Stimulated activated CD4-positive, alpha-beta T cell treated with anti-CD3 and anti-CD28 coated beads, Interleukin-1b, Interleukin-23, amount 100 ng/mL, for 48 hours (primary cell): ENCODE measurements at places on chromosomes 16 and 17.

DNA sequence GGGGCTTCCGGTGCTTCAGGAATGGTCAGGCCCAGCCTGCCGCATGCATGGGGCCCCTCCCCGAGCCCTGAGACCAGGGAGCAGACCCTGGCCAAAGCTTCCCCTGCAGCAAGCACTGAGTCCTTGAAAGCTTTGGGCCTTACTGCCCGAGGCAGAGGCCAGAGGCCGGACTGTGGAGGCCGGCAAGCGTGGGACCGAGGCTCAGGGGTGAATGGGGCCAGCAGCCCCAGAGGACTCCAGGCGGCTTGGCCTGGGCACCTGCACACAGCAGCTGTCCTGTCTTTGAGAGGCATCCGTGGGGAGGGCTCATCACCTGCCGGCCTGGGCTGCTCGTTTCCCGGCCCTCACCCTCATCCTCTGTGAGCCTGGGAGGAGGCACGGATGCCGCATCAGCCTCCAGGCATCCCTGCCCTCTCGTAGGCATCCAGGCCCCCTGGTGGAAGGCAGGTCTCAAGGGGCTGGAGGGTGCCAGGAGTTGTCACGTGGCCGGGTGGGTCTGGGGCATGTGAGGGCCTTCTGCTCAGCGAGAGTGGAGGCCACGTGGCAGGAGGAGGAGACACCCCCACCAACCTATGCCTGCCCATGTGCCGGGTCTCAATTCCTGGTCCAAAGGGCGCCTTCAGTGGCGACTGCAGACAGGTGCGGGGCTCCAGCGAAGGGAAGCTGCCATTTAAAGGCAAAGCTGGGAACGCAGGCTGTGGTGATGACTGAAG lies 31.4 kb downstream of the CACNA1H start:
- DNase-seq: no peak

DNA sequence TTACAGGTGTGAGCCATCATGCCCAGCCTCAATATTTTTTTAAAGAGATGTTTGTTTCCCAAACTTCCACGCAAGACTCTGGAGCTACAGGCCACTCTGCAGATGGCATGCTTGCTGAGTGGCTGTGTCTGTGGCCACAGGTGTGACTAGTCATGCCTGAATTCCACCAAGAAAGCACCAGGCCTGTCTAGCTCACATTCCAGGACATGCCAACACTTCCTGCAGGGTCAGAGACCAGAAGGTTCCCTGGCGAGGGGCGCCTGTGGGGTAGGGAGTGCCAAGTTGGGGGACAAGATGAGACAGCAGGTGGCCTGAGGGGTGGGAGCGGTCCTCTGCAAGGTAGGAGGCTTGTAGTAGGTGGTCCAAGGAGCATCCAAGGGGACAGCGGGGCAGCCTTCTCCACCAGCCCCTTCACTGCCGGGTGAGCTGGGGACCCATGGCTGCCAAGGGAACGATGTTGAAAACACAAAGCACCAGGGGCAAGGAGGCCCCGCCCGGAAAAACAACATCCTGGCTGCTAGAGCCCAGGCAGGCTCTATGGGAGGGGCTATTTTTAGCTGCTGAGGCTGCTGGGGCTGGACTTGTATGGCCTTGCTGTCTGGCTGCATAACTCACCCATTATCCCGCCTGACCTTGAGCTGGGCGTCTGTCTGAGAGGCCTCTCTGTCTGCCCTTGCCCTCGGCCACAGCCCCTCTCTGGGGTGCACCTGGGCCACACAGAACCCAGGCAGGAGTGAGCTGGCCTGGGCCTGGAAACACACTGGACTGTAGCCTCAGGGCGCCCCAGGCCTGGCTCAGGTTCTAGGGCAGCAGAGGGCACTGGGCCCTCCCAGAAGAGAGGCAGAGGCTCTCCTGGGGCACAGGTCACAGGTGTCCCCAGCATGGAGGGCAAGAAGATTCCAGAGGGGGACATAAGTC lies 5.7 kb downstream of the TRIM47 start:
- no peak for DNase-seq

- no peak for DNase-seq
Measured at GRCh38 chr17:66411520-66411919, 109.1 kb downstream of the PRKCA start.

DNA sequence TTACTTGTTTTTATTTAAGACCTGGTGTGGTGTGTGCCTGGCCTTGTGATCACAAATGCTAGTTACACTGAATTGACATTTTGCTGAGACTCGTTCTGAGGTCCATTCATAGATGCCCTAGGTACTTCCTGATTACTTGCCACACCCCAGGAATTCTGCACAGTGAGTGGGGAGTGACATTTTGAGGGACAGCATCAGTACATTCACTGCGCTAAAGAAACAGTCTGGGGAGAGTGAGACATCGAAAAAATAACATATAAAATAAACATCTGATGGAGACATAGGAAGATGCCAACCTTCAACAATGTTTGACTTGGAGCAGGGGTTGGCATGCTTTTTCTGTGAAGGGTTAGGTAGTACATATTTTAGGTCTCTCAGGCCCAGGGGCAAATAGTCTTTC lies 30.4 kb downstream of the ABCC1 start:
- DNase-seq: no peak

DNA sequence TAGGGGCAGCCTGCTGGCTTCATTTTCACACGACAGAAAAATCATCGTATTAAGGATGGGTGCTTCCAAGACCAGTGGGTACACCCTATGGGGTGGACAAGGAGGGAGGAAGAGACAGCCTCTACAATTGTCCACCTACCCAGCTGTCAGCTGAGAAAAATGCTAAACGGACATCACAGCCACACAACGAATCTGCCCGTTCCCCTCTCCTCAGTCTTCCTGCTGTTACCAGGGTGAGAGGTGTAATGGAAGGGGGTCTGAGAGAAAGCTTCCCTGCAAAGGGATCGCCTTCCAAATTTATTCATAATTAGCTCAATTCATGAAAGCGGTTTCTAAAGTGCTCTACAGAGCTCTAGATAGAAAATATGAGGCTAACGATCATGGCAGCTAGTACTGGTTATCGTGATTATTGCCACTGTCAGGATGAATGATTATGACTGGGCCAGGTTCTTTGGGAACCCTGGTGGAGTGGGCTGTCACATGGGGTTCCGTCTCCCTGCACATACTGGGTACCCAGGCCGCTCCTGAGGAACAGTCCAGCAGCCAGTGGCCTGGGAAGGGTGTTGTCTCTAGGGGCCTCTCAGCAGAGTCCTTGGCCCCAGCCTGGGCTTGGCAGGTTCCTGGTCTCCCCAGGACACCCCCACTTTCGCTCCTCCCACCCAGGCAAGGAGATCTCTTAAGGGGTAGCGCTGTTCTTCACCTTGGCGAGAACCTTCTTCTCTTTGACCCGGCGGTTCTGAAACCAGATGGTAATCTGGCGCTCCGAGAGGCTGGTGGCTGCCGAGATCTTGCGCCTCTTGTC lies 2.2 kb downstream of the HOXB13 start:
- DNase-seq: no peak

- DNase-seq: peak; percentile 22
Measured at GRCh38 chr17:57645950-57646665, 99.0 kb downstream of the CCDC182 start.

DNA sequence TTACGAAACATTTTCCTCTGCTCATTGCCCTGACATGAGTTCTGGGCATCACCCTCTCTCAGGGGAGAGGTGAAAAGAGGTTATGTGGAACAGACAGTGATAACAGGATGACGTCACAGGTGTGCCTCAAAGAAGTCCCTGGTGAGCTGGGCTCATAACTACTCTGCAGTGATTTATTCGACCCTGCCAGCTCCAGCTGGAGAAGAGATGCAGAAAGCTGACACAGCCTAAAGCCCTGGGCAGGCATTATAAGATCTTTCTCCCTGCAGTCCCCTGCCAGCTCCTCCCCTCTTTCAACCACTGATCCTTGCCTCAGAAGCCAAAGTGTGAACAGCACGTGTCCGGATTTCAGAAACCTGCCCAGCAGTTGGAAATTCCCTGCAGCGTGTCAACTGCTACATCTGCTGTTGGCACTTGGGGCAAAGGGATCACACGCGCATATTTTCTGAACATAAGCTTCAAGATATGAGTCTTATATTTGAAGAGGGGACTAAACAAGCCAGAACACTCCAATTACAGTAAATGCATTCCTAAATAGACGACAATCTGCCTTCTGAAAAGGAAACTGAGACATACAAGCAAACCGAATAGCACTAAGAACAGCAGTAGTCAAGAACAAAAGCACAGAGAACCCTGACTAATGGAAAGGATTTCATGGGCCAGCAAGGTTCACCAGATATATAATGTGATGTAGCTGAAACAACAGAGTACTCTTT lies 80.5 kb downstream of the SMG6 start:
- DNase-seq: peak; percentile 64

- no peak for DNase-seq
Measured at GRCh38 chr17:63483038-63483437, 6.2 kb downstream of the ACE start.

DNA sequence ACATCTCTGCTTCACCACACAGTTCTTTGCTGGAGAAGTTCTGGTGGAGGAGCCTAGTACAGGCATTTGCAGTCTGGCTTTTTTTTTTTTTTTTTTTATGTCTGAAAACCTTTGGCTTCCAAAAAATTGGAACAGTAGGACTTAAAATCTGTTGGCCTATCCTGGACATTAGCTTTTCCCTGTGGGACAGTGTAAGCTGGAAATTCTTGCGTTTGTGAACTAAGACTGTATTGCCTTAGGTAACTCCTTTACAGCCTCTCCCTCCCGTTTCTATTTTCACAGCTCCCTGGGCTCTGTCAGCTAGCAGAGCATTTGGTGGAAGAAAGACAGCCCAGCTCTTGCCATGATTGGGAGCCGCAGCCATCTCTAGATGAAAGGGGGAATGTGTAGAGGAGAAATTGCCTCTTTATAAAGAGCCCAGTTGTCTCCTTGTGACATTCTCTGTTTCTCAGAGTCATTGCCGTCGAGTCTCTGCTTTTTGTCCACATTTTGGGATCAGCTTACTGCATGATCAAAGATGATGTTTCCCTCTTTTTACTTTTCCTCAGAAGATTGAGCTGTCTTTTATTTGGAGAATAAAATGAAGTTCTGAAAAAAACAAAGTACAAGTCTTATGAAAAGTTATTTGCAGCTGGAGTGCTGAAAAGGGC lies 227.5 kb downstream of the SPECC1 start:
- DNase-seq: no peak

- DNase-seq: peak; percentile 34
Measured at GRCh38 chr17:61635913-61636432, 45.0 kb upstream of the NACA2 start.

DNA sequence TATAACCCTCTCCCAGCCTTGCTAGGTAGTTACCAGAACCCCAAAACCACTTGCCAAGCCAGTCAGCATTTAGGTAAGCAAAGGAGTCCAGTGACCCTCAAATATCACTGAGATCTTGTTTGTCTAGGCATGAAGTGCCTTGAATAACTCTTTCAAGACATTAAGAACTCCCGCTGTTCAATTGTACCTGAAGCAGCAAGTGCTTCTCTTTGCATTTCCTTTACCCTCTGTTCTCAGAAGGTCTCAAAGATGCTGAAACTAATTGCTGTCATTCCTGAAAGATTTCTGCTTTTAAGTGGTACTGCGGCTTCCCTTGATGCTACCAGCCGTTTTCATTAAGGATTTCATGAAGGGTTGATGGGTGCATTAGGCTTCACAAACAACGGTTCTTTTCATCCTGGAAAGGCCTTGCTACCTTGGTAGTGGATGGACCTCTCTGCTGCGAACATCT lies 142.7 kb downstream of the PITPNC1 start:
- DNase-seq: no peak

DNA sequence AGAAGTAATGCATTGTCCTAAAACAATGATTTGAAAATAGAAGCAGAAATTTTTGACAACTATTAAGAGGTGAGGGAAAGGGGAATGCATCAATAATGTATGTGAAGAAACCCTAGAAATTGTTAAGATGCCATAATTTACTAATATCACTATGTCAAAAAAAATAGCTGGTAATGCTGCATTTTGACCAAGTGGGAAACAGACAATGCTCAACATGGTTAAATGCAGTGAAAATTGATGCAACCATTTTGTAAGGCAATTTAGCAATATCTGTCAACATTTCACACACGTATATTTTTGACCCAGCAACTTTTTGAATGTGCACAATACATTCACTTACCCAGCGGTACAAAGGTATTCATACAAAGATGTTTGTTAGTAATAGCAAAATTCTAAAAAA lies 381.6 kb downstream of the CDH11 start:
- no peak for DNase-seq

DNA sequence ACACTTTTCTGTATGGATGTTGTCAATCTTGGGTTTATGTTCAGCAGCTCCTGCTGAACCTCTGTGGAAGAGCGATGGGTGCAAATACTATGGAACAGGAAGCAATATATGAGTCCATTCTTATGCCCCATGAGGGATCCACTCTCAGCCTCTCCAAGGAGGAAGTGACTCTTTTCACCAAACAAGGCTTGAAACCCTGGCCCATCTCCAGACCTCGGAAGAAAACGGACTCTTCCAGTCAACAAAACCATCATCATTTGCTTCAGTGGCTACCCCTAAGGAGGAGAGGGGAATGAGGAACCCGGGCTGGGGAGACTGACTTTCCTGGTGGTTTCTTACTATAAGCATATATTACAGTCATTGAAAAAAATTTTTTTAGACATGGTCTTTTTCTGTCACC lies 206.2 kb downstream of the AXIN2 start:
- DNase-seq: no peak

DNA sequence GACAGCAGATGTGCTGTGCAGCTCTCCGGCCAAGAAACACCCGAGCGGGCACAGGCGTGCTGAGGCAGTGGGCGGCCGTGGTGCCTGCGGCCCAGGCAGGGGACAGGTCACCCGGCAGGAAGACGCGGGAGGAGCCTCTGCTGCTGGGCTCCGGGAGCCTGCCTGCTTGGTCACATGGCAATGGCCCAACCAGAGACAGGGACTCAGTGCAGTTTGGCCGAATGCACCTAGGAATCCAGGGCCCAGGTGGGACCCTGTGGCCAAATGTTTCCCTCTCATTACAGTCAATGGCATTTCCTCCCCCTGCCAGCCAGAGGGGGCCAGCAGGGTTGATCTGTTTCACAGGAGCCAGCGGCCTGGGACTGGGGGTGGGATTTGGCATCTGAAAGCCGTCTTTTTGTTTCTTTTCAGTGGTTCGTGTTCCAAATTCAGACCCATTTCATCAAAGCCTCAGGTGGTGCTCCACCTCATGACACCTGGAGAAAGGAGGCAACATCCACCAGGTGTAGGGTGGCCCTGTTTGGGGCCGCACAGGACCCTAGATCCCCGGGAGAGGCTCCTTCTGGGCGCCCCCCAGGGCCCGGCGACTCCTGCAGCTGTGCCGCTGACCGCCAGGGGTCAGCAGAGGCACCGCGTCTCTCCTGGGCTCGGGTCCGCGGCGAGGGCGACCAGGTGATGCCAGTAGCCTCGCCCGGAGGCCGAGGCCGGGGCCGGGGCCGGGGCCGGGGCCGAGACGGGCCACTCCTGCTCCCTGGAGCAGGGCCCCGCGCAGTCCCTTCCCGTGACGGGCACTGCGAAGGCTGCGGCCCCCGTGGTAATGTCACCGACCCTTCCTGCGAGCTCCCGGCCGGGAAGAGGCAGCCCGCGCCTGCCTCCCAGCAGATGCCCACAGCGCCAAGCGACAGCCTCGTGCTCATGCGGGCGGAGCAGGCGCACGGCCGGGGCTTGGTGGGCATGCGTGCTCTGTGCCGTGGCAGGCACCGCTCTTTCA lies 118.5 kb downstream of the C16orf78 start:
- peak; percentile 18 for DNase-seq

GRCh38 chr16:86089991-86090390 lies 191.0 kb downstream of the IRF8 start:
- no peak for DNase-seq

GRCh38 chr17:4598776-4599504 lies 14.6 kb downstream of the SMTNL2 start:
- no peak for DNase-seq

GRCh38 chr17:46764709-46765401 lies 53.6 kb downstream of the WNT3 start:
- DNase-seq: no peak

GRCh38 chr17:44268709-44269534 lies 987 bp upstream of the SLC4A1 start:
- DNase-seq: no peak

- DNase-seq: no peak
Measured at GRCh38 chr16:64412578-64413280, 709.1 kb downstream of the CDH11 start.
